Skeletal muscle cell (primary cell): ENCODE measurements at places on chromosomes 3 and 15.

- no peak for DNase-seq
These were observed 40.5 kb upstream of the GYG1 start for GRCh38 chr3:148950806-148951205.

DNA sequence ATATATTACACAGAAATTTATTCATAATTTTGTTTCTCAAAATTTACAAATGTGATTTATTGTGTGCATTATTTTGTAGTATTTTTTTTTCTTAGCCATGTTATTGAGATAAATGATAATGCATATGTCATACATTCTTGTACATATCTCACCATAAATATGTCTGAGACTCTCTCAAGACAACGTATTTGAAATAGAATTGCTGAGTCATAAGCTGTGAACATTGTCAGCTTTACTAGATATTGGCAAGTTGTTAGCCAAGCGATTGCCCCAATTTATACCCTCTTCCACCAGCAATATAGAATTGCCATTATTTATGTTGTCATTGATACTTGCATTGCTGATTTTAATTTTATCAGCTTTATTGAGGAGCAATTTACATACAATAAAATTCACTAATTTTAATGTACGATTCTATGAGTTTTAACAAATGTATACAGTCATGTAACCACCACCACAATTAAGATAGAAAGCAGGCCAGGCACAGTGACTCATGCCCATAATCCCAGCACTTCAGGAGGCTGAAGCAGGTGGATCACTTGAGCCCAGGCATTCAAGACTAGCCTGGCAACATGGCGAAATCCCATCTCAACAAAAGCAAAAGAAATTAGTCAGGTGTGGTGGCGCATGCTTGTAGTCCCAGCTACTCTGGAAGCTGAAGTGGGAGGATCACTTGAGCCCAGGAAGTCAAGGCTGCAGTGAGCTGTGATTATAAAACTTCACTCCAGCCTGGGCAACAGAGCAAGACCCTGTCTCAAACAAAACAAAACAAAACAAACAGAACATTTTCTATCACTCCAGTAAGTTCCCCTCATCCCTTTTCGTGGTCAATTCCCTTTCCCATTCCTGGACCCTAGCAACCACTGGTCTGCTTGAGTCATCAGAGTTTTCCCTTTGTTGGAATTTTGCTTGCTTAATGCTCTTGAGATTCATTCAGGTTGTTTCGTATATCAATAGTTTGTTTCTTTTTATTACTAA lies 373.1 kb downstream of the MFSD1 start:
- no peak for DNase-seq

DNA sequence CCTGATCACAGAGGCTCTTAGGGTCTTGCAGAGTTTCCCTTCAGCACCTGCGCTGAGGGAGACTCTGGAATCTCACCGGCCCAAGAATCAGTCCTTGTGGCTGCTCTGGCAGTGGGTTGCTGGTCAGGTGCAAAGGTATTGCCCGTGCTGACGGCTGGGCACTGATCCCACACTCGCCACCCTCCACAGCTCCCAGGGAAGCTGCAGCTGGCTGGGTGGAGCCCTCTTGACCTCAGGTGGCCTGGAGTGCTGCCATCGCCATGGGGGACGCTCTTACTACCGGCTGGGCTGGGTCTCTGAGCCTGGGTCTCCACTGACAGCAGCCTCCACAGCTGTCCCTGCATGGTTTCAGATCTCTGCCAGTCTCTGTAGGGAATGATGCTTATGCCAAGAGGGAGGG lies 52.6 kb upstream of the EPHB3 start:
- no peak for DNase-seq

GRCh38 chr15:33985751-33986150 lies 17.5 kb downstream of the CHRM5 start:
- DNase-seq = no peak

GRCh38 chr3:121482660-121483059 lies 63.1 kb downstream of the POLQ start:
- DNase-seq = peak; percentile 49

DNA sequence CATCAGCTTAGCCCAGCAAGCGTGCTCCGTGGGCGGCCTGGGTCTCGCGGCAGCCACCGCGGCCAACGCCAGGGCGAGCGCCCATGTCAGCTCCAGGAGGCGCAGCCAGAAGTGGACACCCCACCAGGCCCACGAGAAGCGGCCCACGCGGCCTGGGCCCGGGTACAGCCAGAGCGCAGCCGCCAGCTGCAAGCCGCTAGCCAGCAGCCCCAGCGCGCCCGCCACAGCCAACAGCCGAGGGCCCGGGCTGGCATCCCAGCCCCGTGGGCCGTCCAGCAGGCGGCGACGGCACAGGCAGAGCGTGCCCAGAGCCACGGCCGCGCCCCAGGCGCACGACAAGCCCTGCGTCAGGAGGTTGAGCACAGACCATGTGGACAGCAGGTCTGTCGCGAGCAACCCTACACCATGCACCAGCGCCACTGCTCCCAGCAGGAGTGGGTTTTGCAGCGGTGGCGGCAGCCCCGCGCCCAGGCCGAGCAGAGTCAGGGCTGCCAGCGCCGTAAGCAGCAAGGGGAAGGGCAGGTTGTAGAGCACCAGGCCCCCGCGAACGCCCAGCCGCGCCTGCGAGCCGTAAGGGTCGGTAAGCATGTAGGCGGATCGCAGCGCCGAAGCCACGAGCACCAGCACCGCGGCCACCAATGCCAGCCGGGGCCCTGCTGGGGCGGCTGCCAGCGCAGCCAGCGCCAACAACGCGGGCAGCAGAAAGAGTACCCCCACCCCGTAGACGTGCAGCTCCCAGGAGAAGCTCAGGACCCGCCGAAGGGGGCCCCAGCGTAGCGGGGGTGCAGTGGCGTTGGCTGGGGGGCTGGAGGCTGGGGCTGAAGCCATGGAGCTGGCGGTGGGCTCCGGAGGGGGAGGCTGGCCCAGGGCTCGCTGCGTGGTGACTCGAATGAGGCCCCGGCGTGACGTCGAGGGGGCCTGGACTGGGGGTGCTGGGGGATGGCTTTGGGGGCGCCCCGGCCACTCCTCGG lies 4.9 kb downstream of the PRRT3 start:
- DNase-seq = no peak

- no peak for DNase-seq
These were observed 76.2 kb downstream of the CRYGS start for GRCh38 chr3:186467969-186468368.

- no peak for DNase-seq
These were observed 213.5 kb upstream of the PRICKLE2 start for GRCh38 chr3:64438812-64439211.

DNA sequence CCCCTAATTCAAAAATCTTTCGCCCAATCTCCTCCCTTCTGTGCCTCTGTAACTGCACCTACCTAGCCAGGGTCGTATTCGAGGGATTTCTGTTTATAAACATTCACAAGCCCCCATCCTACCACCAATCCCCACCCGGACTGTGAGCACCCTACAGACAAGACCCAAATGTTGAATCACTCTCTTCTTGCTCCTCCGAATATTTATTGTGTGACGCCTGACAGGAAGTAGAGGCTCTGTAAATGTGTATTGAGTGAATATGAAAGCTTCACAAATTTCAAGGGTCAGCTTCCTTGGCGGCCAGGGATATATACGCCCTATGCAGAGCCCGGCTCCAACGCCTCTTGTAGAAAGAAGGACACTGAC lies 1.6 kb downstream of the BDH1 start:
- no peak for DNase-seq

GRCh38 chr3:115657168-115657567 lies 33.9 kb downstream of the GAP43 start:
- DNase-seq = no peak

DNA sequence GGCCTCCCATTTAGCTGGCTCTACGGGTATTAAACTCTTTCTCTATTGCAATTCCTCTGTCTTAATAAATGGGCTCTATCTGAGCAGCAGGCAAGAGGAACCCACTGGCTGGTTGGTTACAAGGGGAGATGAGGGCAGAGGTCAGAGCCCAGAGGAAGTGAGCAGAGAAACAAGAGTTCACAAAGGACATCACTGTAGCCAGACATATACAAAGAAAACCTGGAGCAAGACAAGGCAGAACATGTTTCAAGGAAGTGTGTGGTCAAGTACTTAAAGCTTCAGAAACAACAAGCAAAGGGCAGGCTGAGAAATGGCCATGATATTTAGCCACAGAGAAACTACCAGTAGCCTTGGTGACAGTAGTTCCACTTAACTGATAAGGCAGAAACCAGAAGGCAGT lies 24.3 kb downstream of the SUSD5 start:
- no peak for DNase-seq

- no peak for DNase-seq
These were observed 53.9 kb downstream of the PXYLP1 start for GRCh38 chr3:141285570-141285969.

DNA sequence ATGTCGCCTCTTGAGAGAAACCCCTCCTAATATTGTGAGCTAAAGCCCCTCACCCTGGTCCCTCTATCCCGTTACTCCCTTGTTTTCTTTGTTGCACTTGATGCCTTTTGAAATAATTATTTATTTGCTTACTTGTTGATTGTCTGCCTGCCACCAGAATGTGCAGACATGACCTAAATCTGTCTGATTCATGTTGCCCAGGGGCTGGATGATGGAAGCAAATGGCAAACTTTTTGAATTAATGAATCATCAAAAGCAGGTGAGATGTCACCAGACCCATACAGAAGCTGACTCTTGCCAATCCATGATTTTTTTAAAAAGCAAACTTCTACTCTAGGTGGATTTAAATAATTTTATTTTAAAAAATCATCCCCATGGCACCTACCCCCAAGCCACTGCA lies 49.3 kb downstream of the GRIP2 start:
- DNase-seq = no peak

DNA sequence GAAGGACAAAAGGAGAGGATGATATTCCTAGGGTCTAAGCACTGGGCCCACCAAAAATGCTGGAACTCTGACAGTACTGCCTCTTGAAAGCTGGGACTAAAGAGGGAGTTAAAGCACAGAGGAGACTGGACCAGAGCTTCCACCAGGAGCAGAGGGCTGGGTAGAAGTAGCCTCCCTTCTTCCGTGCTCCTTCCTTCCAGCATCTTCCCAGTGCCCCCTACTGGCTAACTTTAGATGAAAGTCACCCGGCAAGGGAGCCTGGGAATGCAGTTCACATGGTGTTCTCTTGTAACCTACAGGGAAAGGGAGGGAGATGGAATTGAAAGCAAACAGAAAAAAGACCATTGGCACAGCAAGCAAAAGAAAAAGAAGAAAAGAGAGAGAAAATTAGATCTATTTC lies 106.1 kb upstream of the COL8A1 start:
- DNase-seq = peak; percentile 43

GRCh38 chr3:20225769-20226168 lies 39.8 kb upstream of the SGO1 start:
- DNase-seq = no peak

GRCh38 chr3:186458306-186459107 lies 85.7 kb downstream of the CRYGS start:
- DNase-seq = no peak

GRCh38 chr3:152038490-152038889 lies 165.0 kb downstream of the SUCNR1 start:
- DNase-seq = no peak

DNA sequence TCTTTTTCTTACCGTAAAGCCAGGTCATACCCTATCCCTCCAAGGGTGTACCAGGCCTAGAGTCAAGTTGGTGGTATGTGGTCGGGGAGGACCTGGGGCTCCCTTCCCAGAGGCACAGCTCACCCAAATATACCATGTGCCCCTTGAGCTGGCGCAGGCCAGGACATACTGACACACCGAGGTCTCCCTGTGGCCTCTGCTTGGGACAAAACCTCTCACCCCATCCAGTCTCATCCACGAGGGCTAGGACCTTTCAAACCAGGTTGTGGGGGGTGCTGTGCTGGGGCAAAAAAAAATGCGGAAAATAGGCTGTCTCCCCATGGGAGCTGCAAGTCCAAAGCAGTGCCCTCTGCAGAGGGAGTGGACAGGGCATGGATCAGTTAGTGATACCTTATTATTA lies 22.8 kb downstream of the PTH1R start:
- DNase-seq = no peak

GRCh38 chr15:70829371-70830166 lies 24.4 kb downstream of the LARP6 start:
- DNase-seq = no peak

DNA sequence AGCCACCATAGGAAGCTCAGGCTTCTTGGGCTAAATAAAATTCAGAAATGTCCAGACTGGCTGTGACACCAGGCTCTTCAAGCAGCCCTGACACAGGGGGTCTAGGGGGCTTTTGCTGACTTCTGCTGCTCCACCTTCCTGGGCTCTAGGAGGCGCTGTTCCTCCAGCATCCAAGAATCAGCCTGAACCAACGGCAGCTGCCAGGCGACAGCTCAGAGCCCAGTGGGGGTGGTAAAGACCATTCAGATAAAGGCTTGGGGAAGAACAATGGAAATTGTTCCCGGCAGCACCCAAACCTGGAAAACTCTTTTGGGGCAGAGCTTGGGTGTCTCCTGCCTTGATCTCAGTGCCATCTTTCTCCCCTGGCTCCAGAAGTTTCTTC lies 21.6 kb upstream of the PSTPIP1 start:
- no peak for DNase-seq

GRCh38 chr15:78406016-78406585 lies 31.9 kb upstream of the IREB2 start:
- no peak for DNase-seq

- no peak for DNase-seq
These were observed 129.8 kb downstream of the CACNA1D start for GRCh38 chr3:53624061-53624857.

GRCh38 chr15:30675126-30675525 lies 49.2 kb downstream of the ARHGAP11B start:
- no peak for DNase-seq

- DNase-seq = no peak
These were observed 5.2 kb downstream of the HYAL2 start for GRCh38 chr3:50317300-50317699.

DNA sequence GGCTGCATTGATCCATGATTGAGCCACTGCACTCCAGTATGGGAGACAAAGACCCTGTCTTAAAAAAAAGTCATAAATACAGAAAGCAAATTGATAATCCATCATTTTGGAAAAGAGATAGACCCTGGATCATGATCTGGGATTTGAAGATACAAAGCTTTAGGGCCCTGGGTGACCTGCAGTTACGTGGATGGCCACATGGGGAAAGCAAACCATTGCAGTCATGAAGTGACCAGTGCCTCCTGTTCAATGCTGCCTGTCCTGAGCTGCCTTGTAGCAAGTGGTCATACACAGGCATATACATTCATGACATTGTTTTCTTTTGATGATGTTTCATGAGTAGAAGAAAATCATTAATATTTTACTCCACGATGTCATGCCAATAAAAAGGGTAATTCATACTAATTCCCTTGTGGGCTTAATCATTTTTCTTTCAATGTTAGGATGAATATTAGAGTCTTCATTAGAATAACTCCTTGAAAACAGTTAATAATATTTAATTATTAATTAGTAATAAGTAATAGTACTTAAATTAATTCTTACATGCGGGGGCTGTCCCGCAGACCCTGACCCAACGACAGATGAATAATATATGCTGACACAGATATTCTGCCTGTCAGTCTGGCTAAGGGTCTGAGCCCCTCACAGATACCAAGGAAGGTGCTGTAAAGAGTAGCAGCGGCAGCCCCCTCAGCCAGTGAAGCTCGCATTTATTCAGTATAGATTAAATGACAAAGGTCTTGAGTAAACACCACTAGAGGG lies 109.0 kb upstream of the UNC13C start:
- no peak for DNase-seq
